ENCODE measurements at places on chromosomes 3 and 15.

- DNase-seq = no peak
Measured at GRCh38 chr3:142278451-142278850, 53.1 kb upstream of the GK5 start.

- DNase-seq = no peak
Measured at GRCh38 chr3:21059404-21059803, 691.6 kb downstream of the ZNF385D start.

- no peak for DNase-seq
Measured at GRCh38 chr3:178218231-178218630, 318.0 kb upstream of the KCNMB2 start.

- DNase-seq = no peak
Measured at GRCh38 chr15:42933886-42934667, 13.5 kb upstream of the TTBK2 start.

GRCh38 chr3:7447197-7447769 lies 586.4 kb downstream of the GRM7 start:
- no peak for DNase-seq

DNA sequence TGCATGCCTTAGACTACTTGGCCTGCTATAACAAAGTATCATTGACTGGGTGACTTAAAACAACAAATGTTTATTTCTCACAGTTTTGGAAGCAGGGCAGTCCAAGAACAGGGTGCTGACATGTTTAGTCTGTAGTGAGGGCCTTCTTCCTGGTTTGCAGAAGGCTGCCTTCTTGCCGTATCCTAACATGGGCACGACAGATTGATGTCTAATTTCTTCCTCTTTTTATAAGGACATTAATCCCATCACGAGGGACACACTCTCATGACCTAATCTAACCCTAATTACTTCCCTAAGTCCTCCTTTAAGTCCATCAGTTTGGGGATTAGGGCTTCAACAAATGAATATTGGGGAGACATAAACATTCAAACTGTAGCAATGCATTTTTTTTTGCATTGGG lies 10.9 kb upstream of the GOLGA8B start:
- no peak for DNase-seq

GRCh38 chr3:196639483-196640296 lies at the start of gene NRROS:
Gene NRROS (plus strand): TSS chr3:196639694. CDS start chr3:196654540, 14,846 bp downstream.
- peak; percentile 41 for DNase-seq

- no peak for DNase-seq
Measured at GRCh38 chr3:190012314-190012782, 108.3 kb downstream of the P3H2 start.

DNA sequence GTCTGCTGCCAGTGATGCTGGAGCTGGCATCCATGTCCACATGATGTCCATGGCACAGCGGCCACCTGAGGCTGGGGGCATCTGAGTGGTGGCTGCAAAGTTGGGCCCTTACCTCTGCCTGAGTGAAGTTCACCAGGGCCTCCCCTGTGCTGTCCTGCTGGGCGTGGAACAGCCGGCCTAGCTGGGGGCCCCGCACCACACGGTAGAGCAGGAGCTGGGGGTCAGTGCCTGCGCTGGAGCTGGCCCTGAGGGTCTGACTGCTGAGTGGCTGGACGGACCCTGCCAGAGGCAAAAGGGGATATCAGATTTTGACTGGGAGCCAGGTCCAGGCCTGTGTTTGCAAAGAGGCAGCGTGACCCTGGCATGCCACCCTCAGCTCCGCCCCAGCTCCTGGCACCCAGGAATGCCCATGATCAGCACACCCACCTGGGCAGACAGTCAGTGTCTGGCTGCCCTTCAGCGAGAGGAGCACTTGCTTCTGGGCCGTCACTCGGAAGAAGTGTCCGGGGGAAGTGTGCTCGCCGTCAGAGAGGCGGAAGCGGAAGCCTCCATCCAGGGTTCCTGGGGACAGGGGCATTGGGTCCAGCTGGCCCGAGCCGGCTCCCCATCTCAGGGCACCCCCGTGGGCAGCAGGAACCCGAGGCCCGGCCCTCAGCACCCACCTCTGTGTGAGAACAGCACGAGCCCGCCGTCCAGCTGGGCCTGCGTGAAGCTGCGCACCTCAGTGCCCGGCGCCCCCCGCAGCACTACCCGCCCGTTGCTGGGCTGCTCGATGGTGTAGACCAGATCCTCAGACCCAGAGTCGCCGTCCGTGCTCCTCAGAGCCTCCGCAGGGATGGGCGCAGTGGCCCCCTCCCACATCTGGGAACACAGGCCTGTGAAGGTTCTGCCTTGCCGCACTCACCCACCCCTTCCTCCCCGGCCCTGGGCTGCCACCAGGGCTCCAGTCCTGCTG lies 30.2 kb downstream of the CSPG4 start:
- DNase-seq = no peak

DNA sequence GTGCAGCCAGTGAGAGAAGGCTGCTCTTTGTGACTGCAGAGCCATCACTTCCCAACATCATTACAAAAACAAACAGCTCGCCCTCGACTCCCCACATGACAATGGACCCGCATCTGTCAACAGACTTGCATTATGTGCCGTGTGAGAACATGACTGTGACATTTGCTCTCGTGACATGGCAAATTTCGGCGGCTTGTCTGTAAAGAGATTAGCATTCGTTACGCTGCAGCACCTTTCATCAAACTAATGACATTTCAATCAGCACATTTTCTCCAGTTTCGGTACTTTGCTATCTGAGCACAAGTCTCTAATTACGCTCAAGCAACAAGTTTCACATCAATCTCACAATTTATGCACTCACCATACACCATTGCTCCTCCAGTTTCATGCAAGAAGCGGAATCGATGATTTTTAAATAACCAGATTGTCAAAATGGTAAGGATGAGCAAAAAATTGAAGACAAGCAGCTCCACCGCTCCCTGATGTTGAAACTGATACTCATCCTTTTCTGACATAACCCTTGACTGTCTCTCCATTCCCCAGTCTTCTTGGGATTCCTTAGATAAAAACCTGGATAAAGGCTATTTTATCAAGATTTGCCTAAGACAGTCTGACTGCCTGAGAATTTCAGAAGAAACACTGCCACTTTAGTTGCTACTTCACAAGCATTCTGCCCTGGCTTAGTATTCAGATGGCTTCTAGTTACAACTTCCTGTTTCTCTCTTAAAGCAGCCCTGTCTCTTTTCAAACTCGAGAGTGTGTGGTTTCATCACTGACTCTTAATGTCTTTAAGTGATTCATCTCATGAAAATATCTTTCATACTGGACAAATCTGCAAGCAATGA lies at the start of gene SLC9A9:
SLC9A9 (minus strand) TSS at position 682 of the 845 bp plus-strand sequence; CDS start at position 536, 146 bp downstream.
- DNase-seq = peak; percentile 13

DNA sequence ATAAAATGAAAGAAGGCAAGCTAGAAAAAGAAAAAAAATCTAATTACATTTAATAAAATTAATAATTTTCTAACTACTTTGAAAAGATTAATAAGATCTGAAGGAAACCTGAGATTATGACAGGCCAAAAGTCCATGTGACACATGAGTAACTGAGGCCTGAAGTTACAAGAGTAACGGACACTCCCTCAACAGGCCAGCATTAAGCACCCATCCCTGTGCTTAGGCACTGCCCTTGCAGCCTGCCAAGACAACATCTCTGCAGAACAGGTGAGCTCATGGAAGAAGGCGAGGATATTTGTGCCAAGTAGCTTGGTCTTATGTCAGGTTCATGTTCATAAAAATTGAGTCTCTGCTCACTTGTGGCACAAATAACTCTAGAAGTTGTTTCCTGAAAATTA lies 31.8 kb downstream of the SUCLG2 start:
- no peak for DNase-seq

- no peak for DNase-seq
Measured at GRCh38 chr3:25037049-25037547, 391.0 kb upstream of the RARB start.

DNA sequence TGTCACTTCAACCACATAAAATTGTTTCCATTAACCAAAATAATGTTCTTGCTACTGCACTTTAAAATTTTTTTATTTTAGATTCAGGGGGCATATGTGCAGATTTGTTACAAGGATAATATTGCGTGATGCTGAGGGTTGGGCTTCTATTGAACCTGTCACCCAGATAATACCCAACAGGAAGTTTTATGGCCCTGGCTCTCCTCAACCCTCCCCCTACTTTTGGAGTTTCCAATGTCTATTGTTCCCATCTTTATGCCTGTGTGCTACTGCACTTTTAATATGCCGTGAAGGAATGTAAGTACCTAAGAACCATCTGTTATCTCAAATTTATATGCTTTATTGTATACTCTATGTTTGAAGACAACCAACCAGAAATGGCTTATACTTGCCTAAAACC lies 42.0 kb upstream of the IMPG2 start:
- DNase-seq = no peak

DNA sequence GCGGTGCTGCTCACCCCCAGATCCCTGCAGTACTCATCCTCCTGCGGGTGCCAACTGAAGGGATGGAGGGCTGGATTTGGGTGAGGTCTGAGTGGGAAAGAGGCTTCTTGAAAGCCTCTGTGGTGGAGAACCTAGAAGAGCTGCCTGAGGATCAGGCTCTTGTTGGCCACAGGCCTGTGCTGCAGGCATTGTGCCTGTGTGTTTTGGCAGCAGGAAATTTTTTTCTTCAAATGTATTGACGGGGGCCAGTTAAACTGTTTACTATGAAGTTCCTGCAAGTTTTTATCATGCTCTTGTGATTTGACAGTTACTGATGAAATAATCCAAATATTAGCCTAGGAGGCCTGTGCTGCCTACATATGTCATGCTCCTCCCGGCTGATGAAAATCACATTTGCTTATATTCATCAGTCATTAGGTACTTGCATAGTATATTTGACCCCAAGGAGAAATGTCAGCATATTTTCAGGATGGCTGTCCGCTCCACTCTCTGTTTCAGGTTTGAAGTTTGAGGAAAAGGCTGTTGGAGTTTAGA lies 103.1 kb downstream of the THSD4 start:
- DNase-seq = no peak

- no peak for DNase-seq
Measured at GRCh38 chr3:58679446-58679845, 12.9 kb upstream of the FAM3D start.

GRCh38 chr3:4396542-4396941 lies 70.5 kb downstream of the SUMF1 start:
- no peak for DNase-seq

GRCh38 chr3:57093971-57094535 lies 33.6 kb downstream of the SPATA12 start:
- DNase-seq = no peak

- no peak for DNase-seq
Measured at GRCh38 chr15:42849836-42850235, 70.7 kb downstream of the TTBK2 start.

DNA sequence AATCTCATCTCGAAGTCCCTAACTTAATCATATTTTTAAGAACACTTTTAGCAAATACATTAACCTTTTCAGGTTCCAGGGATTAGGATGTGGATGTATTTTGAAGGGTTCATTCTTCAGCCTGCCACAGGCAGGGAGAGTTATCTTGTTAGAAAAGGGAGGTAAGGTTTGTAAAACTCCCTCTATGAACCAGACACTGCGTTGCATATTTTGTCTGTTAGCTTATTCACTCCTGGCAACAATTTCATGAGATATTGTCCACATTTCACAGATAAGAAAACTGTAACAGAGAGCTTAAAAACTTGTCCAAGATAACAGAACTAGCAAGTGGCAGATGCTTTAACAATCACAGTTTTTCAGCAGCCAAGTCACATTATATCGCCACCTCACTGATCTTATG lies 155.4 kb downstream of the DIPK2A start:
- DNase-seq = no peak

GRCh38 chr3:65019443-65020055 lies 331.7 kb upstream of the ADAMTS9 start:
- no peak for DNase-seq

DNA sequence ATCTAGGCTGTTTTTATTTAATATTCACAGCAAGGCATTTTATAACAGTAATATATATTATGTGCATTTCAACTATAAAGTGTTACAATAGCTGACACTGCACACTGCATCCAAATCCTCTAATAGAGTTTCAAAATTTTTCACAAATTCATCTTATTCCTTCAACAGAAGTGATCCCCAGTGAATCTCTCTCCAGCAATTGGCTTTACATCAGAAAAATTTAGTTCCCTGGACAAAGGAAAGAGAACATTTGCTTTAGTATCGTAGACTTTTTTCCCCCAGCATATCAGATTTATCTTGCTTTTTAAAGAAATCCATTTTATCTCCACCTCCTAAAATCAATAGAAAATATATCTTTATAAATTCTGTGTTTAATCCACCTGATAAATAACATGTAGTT lies 868.6 kb downstream of the TBL1XR1 start:
- DNase-seq = no peak

GRCh38 chr3:176663387-176663786 lies 533.9 kb downstream of the TBL1XR1 start:
- DNase-seq = no peak

DNA sequence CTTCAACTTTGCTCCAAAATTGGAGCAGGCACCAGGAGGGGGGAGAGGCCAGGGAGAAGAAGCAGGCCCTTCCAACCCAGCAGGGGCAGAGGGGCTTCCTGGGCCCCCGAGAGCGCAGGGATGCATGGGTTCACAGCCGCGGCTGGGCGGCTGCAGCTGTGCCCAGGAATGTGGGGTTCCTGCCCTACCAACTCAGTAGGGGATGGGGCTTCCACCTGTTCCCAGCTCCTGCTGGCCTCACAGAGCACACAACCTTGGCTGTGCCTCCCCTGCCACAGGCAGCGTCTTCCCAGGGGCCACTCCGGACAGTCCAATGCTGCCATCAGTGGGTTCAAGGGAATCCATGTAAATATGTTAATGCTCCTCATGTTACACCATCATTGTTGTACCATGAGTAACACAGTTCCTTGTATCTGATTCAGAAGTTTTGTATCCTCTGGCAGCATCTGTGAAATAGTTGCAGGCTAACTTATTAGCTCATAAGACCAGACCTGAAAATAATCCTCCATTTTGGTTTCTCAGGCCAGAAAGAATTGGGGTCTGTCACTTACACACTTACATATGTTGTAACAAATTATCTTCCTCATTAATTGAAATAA lies 12.1 kb upstream of the SIAH2 start:
- no peak for DNase-seq

DNA sequence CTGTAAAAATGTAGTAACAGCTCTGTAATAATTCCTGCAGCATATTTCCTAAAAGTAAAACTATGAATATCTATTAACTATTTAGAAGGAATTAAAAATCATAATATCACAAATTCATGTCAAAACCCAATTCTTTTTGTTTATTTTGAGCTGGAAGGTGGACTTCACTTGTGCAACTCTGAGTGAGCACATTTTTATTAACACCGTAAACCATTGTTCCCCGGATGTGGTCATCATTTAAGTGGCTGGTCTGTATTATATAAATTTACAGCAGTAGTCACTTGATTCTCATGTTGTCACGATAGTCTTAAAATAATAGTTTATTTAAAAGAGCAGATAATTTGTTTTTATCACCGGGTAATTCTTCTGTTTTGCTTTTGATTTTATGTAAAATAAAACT lies 43.0 kb upstream of the UTS2B start:
- no peak for DNase-seq

- no peak for DNase-seq
Measured at GRCh38 chr3:148847351-148847750, 17.7 kb upstream of the CPA3 start.

DNA sequence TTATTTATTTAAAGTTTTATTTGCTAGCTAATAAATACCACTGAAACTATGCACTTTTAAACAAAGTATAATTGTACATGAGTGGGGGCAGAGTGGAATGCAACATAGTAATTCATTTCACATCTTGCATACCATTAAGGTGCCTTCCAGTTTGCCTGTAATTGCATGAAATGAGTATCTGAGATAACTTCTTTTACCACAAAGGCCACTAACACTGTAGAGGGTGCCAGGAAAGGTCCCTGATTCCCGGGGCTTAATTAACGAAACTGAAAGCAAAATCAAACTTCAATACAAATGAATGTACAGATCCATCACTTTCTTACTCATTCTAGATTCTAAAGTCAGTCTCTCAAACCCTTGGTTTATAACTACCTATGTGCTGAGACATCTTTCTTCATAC lies 2.1 kb downstream of the CD47 start:
- DNase-seq = no peak

- DNase-seq = no peak
Measured at GRCh38 chr3:99186016-99186415, 284.5 kb upstream of the DCBLD2 start.

All from CD4-positive, alpha-beta T cell (primary cell).